Activated CD4-positive, alpha-beta T cell treated with anti-CD3 and anti-CD28 coated beads, Interleukin-2, amount 10 ng/mL, durations not matched to agents 7 days and 5 days (primary cell): ENCODE measurements at places on chromosomes 6 and 20.

GRCh38 chr20:57384953-57385761 is 6.0 kb upstream of the RBM38 start:
- no peak for DNase-seq
- H3K27ac ChIP-seq: no peak overlapping the region
- no peaks in the 10 kb centered on the region for H3K27me3 ChIP-seq
- no peak overlapping the region for H3K4me3 ChIP-seq
- H3K36me3 ChIP-seq: peaks cover 9% of the 10 kb centered on the region
- H3K4me1 ChIP-seq: peaks cover 37% of the 10 kb centered on the region

- H3K27me3 ChIP-seq: no peaks in the 10 kb centered on the region
- no peak overlapping the region for H3K27ac ChIP-seq
- no peaks in the 10 kb centered on the region for H3K36me3 ChIP-seq
- no peak overlapping the region for H3K4me3 ChIP-seq
- no peaks in the 10 kb centered on the region for H3K4me1 ChIP-seq
These were observed 508.0 kb upstream of the ADGRB3 start for GRCh38 chr6:68127074-68127473.

GRCh38 chr20:56395166-56395565 is 2.7 kb downstream of the CSTF1 start:
- H3K4me3 ChIP-seq: no peak overlapping the region
- H3K27me3 ChIP-seq: no peaks in the 10 kb centered on the region

- H3K27me3 ChIP-seq: peaks cover 16% of the 10 kb centered on the region
- H3K27ac ChIP-seq: no peak overlapping the region
- H3K4me1 ChIP-seq: peaks cover 19% of the 10 kb centered on the region
These were observed 10.6 kb upstream of the EXOC2 start for GRCh38 chr6:703552-703951.

DNA sequence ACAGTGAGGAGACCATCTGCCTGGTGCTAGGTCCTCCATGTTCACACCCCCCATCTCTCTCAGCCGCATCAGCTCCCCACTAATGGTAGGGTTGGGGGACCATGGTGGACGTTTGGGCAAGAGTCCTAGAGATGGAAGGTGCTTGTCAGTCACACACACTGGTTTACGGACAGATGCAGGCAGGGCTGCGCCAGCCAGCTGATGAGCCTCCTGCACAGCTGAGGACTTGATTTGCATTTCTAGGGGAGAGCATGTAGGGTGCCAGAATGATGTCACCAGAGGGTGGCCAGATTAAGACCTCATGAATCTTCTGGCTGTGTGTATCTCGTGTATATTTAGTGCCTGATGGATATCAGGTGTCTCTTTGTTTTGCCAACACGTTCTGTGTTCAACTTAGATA is 28.6 kb downstream of the CST8 start:
- H3K27me3 ChIP-seq: no peaks in the 10 kb centered on the region
- DNase-seq: no peak
- no peaks in the 10 kb centered on the region for H3K4me1 ChIP-seq
- H3K27ac ChIP-seq: no peak overlapping the region

DNA sequence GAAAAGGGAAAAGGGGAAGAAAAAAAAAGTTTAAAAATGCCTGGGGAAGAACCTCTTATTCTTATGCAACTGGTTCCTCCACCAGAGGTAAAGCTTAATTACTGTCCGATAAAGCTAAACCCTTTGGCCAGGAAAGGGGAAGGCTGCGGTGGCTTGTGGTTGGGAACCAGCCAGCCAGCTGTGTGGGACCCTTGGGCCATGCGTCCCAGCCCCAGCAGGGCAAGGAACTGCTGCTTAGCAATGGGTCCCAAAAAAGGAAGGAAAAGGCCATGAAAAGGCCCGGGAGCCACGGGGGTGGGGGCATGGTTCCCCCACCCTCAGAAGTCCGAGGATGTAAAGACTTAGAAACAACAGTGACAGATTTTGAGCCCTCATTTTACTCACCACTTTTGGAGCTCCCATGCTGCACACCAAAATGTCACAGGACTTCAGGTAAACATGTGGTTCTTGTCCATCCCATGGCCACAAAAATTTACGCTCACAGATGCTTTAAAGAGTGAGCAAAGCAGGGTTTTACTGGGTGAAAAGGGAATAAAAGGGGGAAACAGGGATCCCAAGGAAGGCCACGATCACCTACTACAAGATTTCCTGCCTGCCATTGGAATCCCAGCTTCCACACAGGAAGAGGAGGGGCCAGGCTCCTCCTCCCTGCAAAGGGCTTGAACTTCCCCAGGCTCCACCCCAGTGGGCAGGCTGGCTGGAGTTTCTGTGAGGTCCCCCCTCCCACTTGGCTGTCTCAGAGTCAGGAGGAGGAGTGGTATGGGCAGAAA is 1234.7 kb upstream of the GJE1 start:
- H3K27me3 ChIP-seq: peaks cover 1% of the 10 kb centered on the region
- no peaks in the 10 kb centered on the region for H3K4me1 ChIP-seq
- H3K36me3 ChIP-seq: no peaks in the 10 kb centered on the region
- DNase-seq: no peak

GRCh38 chr6:3194535-3195419 is 32.7 kb downstream of the TUBB2B start:
- H3K4me1 ChIP-seq: no peaks in the 10 kb centered on the region
- H3K4me3 ChIP-seq: no peak overlapping the region
- DNase-seq: no peak
- H3K27ac ChIP-seq: no peak overlapping the region
- no peaks in the 10 kb centered on the region for H3K36me3 ChIP-seq

GRCh38 chr20:45752746-45753145 is 30.6 kb downstream of the SPINT4 start:
- peaks cover 5% of the 10 kb centered on the region for H3K4me1 ChIP-seq
- H3K27me3 ChIP-seq: peaks cover 18% of the 10 kb centered on the region
- DNase-seq: no peak
- no peak overlapping the region for H3K27ac ChIP-seq

DNA sequence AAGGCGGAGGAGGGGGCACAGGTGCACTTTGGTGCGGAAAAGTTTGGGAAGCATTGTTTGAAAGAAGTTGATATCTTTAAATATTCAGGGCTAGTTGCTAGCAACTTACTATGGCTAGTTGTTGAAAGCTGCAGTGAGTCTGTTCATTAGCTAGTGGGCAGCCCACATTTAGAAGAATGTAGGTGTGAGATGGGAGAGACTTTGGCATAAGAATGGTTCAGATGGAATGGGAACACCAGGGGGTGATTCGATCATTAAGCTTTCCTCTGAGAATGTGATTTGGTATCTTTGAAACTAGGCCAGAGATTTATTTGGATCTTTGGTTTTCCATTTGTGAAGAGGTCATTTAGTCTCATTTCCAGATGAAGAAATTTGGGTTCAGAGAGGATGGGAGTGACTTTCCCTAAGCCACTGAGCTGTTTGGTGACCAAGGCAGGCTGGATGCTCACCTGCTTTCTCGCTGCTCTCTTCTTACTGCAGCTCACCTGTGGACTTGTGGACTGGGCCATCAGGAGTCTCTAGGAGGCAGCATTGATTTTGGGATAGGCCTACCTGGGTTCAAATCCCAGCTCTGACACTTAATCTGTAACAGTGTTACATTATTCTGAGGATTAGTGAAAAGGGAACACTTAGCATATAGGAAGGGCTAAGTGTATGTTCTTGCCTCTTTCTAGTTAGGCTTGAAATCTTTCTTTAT is 62.9 kb downstream of the CARMIL1 start:
- H3K4me1 ChIP-seq: no peaks in the 10 kb centered on the region
- H3K36me3 ChIP-seq: no peaks in the 10 kb centered on the region
- H3K27ac ChIP-seq: no peak overlapping the region
- H3K4me3 ChIP-seq: no peak overlapping the region

DNA sequence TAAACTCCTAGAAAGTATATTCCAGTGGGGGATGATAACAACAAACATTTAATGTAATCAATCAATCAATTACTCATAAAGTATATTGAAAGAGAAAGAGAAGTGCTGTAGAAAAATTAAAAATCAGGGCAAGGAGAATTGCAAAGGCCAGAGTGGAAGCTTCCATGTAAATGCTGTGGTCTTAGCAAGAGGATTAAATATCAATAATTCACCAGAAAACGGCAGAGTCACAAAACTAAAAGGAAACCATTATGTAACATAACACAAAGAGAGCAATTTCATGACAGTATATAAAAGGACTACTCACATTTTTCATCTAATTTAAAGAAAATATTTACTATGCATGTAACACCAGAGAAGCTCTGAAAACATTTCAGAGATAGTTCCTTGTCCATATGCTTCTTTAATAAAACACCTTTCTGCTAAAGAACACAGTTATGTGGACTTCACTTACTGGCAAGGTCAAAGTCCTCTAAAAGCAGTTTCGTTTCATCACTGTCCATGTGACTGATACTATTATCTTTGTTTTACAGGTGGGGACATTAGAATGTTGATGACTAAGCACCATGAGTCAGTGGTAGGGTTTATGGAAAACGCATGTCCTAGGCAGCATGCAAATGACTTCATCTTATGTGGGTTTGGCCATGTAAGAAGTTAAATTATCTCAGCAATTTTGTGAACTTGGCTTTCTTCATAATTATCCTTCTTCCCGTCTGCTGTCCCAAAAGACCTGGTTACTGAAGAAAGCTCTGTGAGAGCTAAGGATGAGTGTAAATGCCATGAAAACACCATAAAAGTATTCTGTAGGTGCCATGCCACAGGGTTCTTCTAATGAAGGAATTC is 185.8 kb upstream of the TENT5A start:
- no peak overlapping the region for H3K4me3 ChIP-seq
- DNase-seq: no peak
- H3K27me3 ChIP-seq: no peaks in the 10 kb centered on the region
- no peaks in the 10 kb centered on the region for H3K36me3 ChIP-seq

DNA sequence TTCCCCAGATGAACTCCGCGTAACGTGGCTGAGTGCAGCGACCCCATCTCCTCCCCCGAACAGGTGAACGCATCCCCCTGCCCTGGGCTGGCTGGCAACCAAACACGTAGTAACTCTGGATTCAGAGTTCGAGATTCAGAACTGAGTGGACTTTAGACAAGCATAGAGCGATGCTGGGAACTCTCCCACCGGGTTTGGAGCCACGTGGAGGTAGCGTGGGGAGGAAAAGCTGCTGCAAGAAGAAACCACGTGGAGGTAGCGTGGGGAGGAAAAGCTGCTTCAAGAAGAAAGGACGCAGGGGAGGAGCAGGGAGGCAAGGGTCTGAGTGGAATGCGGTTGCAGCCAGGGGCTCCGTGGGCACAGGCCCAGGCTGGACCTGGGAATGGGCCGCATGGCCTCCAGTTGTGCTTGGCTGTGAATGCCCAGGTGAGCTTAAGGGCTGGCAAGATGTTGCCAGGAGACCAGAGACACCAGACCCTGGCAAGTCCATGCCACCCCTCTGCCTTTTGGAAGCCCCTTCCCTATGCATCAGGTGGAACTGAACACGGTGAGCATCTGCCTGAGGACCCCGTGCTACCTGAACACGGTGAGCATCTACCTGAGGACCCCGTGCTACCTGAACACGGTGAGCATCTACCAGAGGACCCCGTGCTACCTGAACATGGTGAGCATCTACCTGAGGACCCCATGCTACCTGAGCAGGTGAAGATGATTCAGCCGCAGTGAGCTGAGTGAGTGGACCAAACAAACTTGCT is 118.0 kb upstream of the FRMD1 start:
- no peak overlapping the region for H3K4me3 ChIP-seq
- H3K27ac ChIP-seq: no peak overlapping the region
- no peak for DNase-seq
- H3K27me3 ChIP-seq: no peaks in the 10 kb centered on the region
- H3K4me1 ChIP-seq: no peaks in the 10 kb centered on the region

DNA sequence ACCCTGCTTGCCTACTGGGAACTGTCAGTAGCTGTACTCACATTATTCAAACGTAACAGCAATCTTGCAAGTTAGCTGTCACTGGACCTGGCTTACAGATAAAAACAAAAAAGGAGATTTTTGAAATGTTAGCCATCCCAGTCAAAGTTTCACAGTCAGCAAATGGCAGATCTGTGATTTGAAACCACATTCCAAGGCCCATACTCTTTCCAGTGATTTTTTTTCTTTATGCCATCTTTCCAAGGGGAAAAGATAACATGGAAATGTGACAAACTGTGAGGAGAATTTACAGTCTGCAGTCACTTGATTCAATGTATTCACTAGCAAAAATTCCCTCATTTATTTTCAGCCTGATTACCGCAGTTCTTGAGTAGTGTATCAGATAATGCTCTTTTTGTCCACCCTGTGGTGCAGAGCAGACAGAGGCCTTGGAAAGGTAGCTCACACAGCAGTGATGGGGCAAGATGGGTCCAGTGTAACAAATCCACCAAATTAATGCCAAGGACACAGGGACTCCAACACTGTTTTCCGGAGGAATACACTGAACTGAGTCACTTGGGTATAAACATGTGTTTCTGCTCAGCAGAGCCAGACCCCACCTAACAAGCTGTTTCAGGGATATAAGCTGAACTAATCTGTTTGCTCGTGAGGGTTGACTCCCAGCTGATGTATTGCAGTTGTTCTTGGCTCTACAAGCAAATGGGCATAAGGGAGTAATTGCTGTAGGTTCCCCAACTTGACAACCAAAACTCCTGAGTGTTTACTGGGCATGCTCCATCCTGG is 49.9 kb upstream of the ADGRF1 start:
- peaks cover 10% of the 10 kb centered on the region for H3K27me3 ChIP-seq
- H3K4me3 ChIP-seq: no peak overlapping the region
- no peak overlapping the region for H3K27ac ChIP-seq
